ENCODE measurements at places on chromosomes 2 and 18.
A peak's percentile ranks its signal among the peaks of the same experiment; 100 is the strongest.

GRCh38 chr2:171554991-171555615 is 32.8 kb downstream of the CYBRD1 start:
- no peak for DNase-seq

DNA sequence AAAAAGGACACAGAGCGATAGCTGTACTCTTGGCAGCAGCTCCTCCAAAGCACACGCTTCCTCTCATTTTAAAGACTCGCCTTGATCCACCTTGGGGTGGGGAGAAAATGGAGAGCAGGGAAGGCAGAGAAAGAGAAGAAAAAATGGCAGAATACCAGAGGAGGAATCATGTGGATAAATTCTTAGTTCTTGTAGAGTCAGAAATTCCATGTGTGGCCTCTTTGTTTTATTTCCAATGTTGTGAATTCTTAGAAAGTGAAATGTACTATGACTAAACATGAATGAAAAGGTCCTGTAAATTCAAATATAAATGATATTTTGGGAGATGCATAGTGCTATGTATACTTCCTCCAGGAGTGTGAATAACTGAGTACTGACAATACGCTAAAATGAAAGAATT is 89.7 kb upstream of the SESTD1 start:
- DNase-seq: no peak

DNA sequence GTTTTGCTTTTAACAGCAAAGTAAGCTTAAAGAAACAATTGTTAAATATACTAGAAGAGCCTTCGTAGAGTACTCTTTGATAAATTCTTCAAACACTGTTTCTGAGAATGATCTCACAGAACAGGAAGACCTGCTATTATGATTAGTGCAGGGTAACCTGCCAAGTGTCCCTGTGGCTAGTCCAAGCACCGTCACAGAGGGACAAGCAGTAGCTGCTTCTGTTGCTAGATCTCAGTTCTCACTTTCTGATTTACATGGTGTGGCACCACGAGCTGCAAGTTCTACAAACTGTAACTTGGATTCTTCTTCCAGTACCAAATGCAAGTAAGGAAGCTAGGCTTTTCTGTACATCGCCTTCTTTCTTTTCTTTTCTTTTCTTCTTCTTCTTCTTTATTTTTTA is 121.5 kb downstream of the PIEZO2 start:
- DNase-seq: no peak

DNA sequence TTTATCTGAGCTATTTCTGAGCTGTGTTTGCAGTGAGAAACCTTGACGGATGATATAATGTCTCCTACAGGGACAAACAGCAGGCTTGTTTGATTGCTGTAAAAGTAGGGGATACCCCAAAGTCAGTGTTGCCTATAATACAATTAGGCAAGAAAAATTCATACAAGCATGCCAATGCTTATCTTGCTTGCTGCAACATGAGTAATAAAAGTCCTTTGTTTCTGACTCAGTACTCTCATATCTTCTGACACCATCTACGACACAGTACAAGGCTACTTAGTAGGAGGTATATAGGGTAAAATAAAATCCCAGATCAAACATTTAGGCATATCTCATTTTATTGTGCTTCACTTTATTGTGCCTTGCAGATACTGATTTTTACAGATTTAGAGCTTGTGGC is 33.0 kb downstream of the ERBB4 start:
- no peak for DNase-seq

DNA sequence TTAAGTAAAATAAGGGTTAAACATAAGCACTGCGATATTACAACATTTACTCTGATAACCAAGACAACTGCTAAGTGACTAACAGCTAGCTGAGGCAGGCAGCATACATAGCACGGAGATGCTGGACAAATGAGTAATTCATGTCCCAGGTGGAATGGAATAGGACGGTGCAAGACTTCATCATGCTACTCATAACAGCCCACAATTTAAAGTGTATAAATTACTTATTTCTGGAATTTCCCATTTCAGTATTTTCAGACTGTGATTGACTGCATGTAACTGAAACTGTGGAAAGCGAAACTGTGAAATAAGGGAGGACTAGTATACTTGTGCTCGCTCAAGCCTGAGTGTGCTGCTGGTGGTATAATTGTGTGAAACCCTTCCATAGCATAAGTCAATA is 12.9 kb downstream of the IER3IP1 start:
- peak; percentile 55 for DNase-seq

DNA sequence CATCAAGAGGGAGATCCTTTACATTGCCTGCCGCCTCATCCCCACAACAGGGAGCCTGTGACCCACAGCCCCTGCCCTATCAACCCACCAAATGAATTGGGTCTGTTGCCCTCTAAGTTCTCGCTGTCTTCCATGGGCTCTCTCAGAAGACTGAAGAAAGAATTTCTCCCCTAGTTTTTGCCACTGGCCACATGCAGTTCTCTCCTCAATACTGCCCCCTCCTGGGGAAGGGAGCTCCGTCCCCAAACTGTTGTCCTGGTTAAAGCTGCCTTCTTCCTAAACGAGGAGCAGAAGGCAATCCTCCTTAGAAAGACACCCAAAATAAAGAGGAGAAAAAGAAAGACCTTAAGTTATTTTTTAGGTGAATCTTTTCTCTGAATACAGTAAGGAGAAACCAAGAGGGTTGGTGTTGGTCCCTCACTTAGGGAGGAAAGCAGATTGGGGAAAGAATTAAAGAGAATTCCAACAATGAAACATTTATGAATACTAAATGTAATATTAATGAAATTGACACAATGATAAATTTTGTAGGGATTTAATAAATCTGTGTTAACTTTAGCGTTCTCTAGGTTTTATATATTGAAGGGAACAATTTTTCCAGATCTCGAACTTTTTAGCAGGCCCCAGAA is 31.1 kb upstream of the SATB2 start:
- peak; percentile 10 for DNase-seq

GRCh38 chr2:229943770-229944449 is 21.6 kb downstream of the FBXO36 start:
- DNase-seq: no peak

- no peak for DNase-seq
Measured at GRCh38 chr2:123816203-123816602, 208.9 kb upstream of the CNTNAP5 start.

- no peak for DNase-seq
Measured at GRCh38 chr2:174660984-174661675, 63.5 kb upstream of the WIPF1 start.

Measured in fibroblast of the conjunctiva (primary cell).